Pons (tissue), 1 donor: ENCODE measurements at places on chromosomes 16 and 17.

DNA sequence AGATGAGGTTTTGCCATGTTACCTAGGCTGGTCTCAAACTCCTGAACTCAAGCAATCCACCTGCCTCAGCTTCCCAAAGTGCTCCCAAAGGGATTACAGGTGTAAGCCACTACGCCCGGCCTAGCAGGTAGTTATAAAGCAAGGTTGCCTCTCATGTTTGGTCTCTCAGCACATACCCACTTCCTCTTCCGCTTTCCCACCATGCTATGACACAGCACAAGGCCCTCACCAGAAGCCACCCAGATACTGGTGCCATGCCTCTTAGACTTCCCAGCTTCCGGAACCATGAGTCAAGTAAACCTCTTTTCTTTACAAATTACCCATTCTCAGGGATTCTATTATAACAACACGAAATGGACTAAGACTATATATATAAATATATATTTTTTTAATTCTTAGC, 143.6 kb downstream of the COPRS start:
- no peak for DNase-seq

DNA sequence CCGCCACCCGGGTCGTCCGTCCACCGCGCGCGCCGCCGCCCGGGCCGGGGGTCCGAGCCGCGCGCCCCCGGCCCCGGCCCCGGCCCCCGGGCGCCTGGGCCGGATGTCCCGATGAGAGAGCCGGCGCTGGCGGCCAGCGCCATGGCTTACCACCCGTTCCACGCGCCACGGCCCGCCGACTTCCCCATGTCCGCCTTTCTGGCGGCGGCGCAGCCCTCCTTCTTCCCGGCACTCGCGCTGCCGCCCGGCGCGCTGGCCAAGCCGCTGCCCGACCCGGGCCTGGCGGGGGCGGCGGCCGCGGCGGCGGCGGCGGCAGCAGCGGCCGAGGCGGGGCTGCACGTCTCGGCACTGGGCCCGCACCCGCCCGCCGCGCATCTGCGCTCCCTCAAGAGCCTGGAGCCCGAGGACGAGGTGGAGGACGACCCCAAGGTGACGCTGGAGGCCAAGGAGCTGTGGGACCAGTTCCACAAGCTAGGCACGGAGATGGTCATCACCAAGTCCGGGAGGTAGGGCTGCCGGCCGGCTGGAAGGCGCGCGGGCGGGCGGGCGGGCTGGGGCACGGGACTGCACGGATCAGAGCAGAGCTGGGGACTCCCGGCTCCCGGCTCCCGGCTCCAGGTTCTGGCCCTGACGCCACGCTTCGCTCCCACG, 548 bp downstream of the TBX2 start:
- no peak for DNase-seq

DNA sequence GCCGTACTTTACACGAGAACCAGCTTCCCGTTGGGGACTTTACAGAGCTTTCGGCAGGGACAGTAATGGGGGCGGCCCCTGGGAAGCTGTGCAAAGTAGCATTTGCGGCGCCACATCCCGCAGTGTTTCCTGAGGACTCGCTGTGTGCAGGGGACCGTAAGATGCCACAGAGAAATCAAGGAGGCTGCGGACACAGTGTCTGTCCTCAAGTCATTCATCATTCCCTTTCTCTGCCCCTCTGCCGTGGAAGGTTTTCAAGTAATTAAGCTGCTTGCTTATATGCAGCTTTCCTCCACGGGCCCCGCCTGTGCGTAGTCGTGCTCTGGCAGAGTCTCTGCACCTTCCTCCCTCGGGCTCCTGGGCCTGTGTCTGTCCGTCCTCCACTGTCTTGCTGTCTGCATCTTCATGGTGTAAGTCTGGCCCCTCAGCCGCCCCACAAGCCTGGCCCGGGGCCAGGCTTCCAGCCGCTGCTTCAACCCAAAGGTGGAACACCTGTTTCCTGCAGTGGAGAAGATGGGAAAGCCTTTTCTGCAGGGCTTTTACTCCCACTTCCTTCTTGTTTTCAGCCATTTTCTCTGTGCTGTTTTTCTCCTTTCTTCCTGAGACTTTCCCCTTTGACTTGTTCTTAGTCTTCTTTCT, 216.9 kb upstream of the CHMP6 start:
- DNase-seq = no peak

DNA sequence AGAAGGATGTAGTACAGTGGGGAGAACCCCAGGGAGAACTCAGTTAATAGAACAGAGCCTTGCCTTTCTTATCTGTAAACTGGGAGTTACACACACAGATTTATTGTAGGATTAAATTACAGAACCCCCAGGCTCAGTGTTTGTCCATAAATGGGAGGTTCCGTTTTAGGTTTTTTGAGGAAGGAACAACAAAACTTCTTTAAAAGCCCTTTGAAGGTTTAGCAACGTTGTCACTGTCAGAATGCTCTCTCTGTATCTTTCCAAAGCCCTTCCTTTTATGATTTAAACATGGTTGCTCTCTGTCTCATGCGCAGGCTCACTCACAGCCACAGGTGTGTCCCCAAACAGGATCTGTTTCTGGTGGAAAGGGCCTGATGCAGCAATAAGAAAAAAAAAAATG, 9.4 kb upstream of the GNA13 start:
- DNase-seq = no peak

- DNase-seq = no peak
Observed at GRCh38 chr17:71234349-71234748, 886.5 kb upstream of the SOX9 start.

DNA sequence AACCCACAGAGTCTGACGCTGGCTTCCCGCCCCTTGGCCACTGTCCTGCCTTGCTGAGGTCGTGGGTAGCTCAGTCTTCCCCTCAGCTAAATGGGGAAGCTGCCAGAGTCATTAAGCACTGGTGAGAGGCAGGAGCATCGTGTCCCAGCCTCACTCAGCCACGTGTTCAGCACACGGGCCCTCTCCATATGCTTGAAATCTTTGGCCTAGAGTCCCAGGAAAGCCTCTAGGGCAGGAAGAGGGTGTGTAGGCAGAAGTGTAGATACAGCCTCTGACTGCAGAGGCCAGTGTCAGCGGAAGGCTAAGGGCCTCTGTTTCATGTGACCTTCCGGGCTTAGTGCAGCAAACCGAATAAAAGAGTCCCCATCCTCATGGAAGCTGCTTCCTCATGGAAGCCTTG, 4.1 kb downstream of the DHODH start:
- no peak for DNase-seq

GRCh38 chr17:52159246-52160135, 977 bp upstream of the CA10 start:
- no peak for DNase-seq

DNA sequence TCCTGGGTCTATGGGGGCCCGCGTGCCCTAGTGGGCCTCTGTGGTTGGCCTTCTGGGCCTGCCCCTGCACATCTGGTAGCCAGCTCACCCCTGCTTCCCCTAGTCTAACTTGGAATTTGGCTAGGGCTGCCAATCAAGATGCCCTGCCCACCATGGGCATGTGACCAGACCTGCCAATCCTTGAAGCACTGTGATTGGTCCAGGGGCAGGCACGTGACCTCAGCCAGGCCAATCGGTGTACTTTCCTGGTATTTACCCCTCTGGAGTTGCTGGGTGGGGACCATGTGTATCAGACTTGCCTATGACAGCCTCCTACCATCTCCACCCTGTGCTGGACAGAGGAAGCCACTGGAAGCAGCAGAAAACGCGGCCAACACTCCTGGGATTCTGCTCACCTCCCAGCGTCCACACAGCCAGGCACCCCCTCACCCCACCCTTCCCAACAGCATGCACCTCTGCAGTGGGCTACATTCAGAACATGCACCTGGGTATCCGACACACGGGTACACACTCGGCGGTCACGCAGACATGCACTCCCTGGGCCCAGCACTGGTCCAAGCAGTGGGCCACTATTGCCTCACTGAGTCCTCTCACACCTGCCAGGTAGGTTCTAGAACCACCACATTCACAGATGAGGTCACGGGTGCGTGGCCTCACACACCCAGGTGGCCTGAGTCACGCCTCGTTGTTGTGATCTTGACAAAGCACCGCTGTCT, 96.9 kb downstream of the RBFOX3 start:
- DNase-seq = no peak

GRCh38 chr17:32684087-32684958, 192.6 kb downstream of the MYO1D start:
- DNase-seq = no peak

GRCh38 chr17:10192972-10193371, 5.4 kb downstream of the GAS7 start:
- DNase-seq = no peak

DNA sequence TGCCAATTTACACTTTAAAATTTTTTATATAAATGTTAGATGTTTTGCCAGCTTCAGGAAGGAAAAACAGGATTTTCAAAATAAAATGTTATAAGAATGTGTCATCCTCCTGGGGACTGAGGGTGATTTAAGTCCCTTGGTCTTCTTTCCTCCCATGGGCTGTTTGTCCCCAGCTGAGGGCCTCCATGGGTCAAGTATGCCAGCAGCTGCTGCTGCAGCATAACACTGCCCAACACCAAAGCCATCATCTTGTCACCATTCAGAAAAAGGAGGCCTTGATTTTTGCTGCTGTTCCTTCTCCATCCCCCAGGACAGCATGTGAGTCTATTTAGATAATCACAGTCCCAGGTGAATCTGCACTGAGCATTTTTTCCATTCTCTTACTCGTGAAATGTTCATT, 188.5 kb downstream of the LGALS9B start:
- DNase-seq = no peak

DNA sequence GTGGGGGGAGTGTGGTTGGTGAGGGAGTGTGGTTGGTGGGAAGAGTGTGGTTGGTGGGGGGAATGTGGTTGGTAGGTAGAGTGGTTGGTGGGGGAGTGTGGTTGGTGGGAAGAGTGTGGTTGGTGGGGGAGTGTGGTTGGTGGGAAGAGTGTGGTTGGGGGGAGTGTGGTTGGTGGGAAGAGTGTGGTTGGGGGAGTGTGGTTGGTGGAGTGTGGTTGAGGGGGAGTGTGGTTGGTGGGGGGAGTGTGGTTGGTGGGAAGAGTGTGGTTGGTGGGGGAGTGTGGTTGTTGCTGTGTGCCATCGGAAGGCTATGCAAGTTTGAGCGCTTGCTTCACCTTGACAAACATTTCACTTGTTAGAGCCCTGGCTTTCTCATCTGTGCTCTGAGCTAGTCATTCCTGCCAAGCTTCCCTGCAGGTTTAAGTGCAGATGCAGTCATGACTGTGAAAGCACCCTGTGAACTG, 20.1 kb downstream of the MINK1 start:
- DNase-seq = no peak

DNA sequence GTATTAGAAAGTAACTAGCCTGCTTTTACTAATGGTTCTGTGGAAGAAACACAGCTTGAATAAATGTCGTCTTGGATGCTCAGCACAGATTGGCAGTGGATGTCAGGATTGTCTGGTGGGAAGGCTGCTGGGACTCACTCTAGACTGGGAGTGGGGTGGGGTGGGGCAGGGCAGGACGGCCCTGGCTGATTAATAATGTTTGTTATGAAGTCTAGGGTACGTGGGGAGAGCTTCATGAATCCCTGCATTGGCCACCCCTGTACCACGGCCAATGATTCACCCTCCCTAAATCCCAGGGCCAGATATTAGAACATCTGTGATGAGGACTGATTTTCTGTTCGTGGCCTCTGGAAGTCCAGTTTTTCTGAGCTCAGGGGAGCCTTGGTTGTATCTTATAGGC, 421.0 kb downstream of the WWOX start:
- no peak for DNase-seq

- DNase-seq = no peak
Observed at GRCh38 chr16:31402687-31403086, 9.6 kb downstream of the ITGAD start.

GRCh38 chr17:37506678-37507077, 17.0 kb downstream of the DUSP14 start:
- DNase-seq = peak; percentile 9

- peak; percentile 66 for DNase-seq
Observed at GRCh38 chr17:50200457-50201275, 765 bp downstream of the COL1A1 start.
